C1 segment of cervical spinal cord (tissue), 14 donors: ENCODE measurements at places on chromosomes 7 and 10.

DNA sequence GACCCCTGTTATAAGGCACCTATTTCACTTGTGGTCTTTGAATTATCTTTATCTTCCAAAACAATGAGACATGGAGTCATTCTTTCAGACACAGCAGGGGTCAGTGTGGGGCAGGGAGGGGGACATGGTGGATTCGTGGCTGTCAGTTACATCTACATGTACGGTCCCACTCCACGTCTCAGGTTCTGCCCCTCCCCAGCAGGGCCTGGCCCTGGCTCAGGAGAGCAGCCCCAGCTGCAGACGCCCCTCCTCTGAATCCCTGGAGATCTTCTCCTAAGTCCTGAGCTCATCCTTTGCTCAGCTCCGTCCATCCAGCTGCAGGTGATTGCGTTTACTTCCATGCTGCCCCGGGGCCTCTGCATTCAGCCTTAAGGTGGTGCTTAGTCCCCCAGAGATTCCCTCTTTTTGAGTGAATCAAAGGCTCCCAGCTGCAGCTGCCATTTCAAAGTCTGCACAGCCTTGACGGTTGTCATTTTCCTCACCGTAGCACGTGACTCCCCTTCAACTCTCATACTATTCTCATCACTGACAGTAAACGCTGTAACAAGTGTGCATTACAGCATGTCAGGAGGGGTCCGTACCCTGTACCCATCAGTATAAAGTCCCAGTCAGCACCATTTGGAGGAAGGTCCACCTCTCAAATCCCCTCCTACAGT is 113.4 kb upstream of the TCERG1L start:
- no peak for DNase-seq

GRCh38 chr10:84401854-84402611 is 73.6 kb downstream of the CCSER2 start:
- no peak for DNase-seq

- no peak for DNase-seq
Observed at GRCh38 chr7:117362294-117362888, 39.5 kb upstream of the WNT2 start.

- DNase-seq: no peak
Observed at GRCh38 chr10:35940141-35941041, 298.3 kb upstream of the FZD8 start.

DNA sequence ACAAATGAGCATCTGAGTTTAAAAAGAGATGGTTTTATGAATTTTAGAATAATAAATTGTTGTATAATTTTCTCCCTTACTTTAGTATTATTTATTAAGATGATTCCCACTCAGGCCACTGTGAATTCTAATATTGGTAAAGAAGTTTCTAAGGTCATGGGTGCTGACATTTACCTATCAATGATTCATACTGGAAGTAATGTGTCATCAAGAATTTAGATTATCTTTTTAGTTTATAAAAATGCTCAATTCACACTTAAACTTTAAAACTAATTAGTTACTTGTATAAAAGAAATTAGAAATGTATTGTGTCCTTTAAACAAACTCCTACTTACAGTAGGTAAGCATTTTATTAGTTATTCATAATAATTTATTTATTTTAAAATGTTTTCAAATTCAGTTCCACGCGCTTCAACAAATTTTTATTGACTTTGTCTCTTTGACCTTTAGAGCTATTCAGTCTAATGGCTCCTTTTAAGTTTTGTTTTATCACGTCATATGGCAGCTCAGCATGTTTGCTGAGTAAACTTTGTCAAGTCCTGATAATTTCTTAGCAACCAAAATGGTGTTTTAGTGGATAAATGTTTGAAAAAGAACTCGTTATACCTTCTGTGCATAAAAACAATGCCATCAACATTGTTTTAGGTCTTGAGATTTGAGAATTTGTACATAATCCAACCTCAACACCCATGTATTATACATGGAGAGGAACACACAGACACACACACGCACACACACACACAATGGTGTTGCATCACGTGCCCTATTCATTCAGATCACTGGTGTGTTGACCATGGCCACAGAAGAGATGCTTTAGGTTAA is 15.1 kb upstream of the MRC1 start:
- no peak for DNase-seq

DNA sequence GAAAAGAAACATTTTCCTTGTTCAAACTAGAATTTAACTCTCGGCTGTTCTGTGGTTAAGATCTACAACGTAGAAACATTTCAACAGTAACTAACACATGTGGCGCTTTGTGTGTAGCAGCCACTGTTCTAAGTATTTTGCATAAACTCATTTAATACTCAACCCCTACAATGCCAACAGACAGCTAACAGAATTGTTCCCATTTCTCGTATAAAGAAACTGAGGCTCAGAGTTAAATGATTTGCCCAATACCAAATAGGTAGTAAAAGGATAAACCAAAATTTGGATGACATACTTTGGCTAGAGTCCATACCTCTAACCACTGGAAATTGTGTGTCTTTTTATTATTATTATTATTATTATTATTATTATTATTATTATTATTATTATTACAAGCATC is 72.5 kb upstream of the LRRN3 start:
- no peak for DNase-seq

DNA sequence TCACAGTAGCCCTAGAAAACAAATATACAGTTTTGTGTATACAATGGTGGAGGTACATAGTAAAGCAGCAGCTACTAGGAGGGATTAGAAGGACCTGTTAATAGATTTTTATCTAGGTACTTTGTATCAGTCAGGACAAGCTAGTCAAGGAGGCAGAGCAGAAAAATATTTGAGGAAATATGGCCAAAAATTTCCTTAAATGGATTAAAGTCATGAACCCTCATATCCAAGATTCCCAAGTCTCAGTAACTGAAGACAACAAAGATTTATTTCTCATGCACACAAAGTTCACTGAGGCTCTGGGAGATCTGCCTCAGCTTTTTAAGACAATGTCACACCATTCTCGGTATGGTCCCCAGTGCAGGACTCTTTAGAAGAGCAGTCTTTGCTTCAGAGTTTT is 28.1 kb upstream of the ARMC3 start:
- no peak for DNase-seq

- no peak for DNase-seq
Observed at GRCh38 chr10:53754596-53755250, 982.1 kb upstream of the MBL2 start.

GRCh38 chr7:93092757-93093370 is 24.9 kb downstream of the SAMD9 start:
- DNase-seq: no peak

- DNase-seq: no peak
Observed at GRCh38 chr7:130223646-130224045, 16.0 kb downstream of the SSMEM1 start.

DNA sequence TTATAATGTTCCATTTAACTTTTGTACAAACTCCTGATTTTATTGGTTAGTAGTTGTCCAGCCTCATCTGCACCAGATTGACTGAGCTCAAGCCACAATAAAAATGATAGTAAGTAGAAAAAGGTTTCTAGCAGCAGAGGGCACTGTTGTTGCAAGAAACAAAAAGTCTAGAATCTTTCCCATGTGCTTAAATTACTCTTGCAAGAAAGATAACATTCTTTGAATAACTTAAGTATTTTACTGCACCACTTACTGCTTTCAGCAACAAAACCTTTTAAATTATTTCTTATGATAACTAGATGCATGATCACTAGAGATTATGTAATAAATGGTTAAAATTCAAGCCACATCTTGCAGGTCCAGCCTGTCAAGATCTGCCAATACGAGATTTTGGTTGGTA is 27.0 kb downstream of the LMOD2 start:
- no peak for DNase-seq

- no peak for DNase-seq
Observed at GRCh38 chr10:33596422-33596821, 262.0 kb upstream of the NRP1 start.

DNA sequence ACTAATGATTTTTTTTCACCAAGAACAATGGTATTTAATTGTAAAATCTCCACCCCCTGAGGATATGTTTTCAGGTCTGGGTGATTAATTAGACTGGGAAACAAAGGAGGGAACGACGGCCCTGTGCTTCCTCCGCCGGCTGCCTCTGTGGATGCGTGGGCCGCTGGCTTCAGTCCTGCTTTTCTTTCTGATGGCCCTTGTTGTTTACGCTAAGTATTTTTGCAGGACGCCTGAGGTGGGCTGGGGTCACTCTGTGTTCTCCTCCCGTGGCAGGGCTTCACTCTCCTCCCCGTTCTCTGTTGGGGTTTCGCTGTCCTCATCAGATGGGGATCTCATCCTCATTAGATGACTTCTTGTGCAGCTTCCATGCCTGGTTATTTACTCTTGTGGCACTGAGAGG is 5.2 kb upstream of the ACBD5 start:
- no peak for DNase-seq

DNA sequence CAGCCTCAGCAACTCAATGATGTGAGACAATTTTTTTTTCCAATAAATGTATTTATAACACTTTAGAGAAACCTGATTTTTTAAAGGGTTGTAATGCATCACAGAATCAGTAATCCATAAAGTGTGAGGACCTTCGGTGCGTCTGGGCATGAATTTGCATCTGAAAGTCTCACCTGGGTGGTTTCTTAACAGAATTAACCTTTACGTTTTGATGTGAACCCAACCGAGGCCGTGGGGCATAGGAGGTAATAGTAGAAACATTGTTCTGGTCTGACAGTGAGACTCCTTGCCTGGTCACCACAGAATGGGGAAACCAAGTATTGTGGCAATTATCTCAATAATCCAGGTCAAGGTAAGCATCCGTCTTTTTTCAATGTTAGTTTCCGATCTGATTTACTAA is 114.6 kb downstream of the PRKCQ start:
- DNase-seq: no peak

- no peak for DNase-seq
Observed at GRCh38 chr7:150736864-150737263, 354 bp upstream of the GIMAP5 start.

DNA sequence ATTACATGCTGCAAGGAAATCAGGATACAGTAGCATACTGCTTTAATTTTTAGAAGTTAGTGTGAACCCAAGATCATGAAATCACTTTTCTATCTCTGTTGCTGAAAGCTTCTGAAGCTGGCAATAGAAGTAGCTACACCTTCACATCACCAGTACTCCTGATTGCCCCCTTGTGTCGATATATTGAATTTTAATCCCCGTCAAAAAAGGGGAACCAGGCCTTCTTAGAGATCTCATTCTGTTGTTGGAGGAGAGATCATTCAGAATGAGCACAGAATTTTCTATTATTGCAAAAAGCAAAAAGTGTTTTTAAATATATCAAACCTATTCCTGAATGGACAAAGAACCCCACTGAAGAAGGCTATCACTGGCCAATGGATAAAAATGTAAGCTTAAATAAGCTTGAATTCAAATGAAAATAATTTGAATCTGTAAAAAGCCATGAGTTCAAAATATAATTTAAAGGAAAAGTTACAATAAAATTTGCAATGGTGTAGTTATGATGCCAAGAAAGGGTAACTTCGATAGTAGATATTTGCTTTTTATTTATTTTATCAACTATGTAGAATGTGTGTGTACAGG is 39.7 kb upstream of the TEX47 start:
- no peak for DNase-seq

DNA sequence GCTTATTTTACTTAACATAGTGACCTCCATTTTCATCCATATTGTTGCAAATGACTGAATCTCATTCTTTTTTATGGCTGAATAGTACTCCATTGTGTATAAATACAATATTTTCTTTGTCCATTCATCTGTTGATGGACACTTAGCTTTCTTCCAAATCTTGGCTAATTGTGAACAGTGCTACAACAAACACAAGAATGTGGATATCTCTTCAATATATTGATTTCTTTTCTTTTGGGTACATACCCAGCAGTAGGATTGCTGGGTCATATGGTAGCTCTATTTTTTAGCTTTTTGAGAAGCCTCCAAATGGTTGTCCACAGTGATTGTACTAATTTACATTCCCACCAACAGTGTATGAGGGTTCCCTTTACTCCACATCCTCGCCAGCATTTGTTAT is 58.0 kb downstream of the CREB5 start:
- DNase-seq: no peak

DNA sequence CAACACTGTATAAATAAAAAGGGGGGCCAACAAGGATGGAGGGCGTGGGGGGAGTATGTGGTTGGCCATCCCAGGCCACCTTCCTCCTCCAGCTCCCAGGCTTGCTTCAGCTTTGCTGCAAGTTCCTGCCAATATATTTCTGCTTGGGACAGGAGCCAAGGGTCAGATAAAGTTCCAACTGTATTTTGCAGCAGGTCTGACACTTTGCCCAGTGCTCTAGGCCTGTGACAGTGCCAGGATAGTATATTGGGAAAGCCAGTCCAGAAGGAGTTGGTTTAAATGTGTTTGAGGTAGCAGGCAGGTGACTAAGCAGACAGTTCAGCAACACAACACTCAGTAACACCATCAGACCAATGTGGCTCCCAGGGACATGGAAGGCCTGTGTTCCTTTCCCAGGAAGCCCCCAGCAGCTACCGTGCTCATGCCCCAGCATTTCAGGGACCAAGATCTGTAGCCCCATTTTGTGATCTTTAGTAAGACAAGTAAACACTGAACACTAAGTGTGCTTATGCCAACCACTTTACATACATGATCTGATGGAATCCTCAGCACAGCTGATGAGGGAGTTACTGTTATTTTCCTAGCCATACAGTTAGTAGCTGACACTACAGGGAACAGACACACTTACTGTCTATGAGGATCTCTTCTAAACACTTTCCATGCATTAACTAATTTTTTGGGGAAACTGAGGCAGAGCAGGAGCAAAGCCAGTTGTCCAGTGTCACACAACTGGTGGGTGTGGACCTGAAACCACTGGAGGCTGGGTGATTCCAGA is 38.9 kb downstream of the DNAJB12 start:
- no peak for DNase-seq

DNA sequence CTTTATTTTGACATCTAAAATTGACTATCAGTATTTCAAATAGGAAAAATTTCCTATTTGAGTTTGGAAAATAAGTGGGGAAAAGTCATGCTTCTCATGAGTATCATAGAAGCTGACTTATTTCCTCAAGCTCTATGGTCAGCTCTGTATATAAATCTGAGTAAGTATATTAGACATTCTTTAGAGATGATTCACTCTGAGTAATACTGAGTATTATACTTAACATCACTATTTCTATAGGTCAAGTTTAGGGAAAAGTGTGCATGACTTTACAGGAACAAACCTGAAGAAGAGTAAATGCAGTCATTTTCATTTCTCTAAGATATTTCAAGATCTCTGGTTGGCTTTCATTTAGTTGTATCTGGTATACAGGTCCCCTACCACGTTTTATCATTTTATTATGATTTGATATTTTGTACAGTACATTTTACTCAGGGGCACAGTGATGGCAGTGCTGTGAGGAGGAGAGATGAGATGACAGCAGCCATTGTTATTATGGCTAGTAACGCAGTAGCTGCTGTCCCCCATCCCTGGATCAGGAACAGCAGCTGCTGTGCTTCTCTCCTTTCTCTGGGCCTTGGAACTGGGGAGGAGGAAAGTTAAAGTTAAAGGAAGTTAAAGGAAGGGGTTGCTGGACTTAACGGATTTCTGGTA is 15.2 kb downstream of the SND1 start:
- no peak for DNase-seq
